ENCODE measurements at places on chromosomes 4 and X.

DNA sequence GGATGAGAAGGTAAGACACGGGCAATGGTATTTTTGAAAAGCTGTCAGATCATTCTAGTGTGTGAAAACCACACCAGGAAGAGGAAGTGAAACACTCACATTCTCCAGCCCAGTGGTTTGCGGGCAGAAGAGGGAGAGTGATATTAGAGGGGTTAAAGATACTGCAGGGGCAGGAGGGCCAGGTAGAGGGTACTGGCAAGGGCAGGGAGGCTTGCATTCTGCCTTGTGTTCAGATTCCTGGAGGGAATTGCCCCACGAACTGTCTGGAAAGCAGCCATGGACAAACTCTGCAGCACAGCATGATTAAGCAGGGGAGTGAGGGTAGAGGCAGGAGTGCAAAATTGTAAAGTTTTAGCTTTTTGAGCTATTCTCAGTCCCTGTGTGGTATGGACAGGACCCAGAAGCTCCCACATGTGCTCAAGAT is 30.9 kb downstream of the NIPAL1 start:
- DNase-seq = no peak

- DNase-seq = no peak
Observed at GRCh38 chrX:68894513-68895340, 65.9 kb downstream of the EFNB1 start.

DNA sequence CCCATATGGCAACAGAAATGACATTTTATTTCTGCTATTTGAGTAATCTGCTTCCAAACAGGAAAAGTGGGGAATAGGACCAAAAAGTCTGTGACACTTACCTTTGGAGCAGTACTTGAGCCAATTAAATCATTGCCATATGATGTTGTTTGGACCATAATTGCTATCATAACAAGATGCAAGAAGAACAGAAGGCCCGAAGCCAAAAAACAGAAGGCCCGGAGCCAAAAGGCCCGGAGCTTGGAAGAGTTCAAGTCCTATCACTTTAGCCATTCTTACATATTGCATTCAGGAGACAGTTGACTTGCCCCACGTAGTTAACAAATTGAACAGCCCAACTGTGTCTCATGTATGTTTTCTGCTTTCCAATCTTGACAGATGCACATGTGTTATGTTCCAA is 285.6 kb downstream of the ARHGAP24 start:
- DNase-seq = no peak

DNA sequence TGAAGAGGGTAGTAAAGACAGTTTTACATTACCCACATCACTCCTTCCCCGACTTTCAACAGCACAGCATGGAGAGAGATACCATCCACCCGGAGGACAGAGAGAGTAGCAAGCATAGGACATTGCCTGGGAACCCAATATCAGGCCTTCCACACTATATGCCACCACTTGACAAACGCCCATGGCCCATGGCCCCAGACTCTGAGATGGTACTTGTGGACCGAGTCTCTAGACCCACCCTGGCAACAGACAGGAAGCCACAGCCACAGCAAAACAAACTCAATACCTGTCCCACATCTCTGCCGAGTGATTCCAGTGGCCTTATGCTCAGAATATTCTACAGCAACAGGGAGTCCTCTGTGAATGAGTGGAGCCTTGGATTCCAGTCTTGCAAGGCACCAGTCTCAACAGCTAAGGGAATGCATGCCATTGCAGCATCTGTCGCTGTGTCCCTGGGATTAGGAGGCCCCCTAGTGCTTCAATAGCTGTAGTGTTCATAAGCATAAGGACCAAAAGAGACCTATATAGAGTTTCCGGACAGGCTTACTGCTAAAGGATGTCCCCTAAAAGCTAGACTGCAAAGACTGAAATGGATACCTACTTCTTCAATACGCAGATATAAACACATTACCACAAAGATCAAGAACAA is 14.7 kb upstream of the CT55 start:
- peak; percentile 7 for DNase-seq

GRCh38 chr4:178941975-178942374 is 1499.7 kb upstream of the AGA start:
- DNase-seq = no peak

- no peak for DNase-seq
Observed at GRCh38 chr4:184401397-184402171, 72.8 kb downstream of the IRF2 start.

GRCh38 chr4:164508771-164509170 is 245.2 kb upstream of the SMIM31 start:
- DNase-seq = no peak

GRCh38 chr4:165631208-165631894 is 241.7 kb upstream of the TLL1 start:
- no peak for DNase-seq

DNA sequence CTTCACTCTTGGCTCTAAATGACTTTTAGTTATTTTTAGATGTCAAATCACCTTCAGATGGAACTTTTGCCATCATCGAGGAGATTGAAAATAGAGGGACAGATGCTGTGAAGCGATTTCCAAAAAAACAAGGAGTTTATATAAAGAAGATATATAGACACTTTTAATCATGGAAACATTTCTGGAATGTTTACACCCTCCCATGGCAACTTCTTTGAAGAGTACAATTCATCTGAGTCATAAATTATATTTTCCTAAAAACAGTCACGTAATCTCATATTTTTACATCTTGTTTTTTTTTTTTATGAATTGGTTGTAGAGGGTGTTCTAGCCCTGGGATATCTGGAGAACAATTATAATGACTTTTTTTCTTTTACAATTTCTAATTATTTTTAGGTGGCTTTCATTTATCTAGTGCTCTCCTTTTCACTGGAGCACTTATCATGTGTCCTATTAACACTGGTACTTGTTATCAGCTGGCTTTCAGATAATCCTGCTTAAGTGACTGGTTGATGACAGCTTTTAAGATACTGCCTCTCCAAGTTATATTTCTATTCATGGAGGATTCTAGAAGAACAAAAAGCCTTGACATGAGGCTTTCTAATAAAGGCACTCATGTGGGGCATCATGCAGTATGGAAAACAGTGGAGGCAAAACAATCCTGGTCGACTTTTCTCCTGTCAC is 24.9 kb downstream of the PCDH7 start:
- no peak for DNase-seq

- no peak for DNase-seq
Observed at GRCh38 chrX:105820247-105820646, 2.1 kb upstream of the NRK start.

DNA sequence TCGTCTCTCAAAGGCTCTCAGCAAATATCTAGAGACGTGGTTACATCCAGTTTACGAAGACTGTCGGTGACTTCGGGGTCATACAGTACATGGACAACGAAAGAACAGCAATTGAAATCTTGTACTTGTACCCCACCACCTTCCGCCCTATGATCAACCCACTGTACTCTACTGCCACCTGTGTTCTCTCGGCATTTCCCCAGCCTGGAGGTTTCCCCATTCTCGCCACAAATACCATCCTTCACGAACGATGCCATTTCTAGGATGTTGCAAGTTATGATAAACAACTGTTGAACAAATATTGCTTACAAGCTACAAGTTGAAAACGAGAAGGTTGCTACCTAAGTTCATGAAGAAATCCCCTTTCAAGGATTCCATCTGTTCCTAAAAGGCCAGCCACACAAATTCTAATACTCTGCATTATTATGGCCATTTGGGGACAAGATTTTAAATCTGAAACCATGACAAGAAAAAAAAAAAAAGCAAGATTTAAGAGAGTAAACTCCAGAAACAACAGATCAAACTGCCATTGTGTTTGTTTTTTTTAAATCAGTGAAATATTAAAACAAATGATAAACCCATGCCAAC is 1.6 kb downstream of the APBB2 start:
- no peak for DNase-seq

DNA sequence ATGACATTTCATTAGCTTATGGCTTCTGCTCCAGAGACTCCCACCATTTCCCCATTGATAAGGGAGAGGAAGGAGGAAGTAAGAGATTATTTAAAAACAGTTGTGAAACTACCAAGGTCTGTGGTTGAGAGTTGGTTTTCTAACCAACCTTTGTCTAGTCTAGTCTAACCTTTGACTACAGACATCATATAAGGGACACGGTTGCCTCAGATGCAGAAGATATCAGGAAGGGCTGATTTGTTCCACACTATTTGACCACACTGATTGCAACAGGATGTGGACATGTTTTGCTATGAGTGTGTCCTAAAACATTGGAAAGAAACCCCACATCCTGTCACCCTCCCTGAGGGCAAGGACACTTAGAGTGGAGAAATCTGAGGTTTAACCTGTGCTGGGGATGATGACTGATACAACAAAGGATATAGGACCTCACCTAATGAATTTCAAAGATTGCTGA is 53.0 kb downstream of the COQ2 start:
- DNase-seq = no peak

DNA sequence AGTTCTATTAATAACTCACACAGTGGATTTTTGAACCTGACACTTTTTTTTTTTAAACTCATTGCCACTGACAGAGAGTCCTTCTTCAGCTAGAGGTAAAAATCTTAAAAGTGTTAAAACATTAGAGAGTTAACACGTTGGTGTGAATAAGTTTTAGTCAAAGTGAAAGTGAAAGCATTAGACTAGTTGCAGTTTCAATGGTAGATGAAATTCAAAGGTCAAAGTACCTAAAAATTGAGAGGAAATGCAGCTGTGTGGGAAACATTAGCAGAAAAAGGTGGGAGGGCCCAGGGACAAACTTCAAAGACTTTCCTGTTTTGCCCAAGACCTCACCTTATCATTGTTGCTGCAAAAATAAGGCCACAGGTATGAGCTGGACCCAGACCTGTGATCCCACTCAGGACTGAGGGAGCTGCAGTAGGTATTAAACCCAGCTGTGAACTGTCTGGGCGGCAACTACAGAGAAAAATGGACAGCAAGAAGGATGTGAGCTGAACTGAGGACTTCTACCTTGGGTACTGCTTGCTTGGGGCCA is 17.6 kb upstream of the GABRA4 start:
- DNase-seq = no peak

- DNase-seq = no peak
Observed at GRCh38 chrX:38694394-38694793, 106.9 kb upstream of the MID1IP1 start.

GRCh38 chr4:36189511-36190226 is 54.6 kb downstream of the ARAP2 start:
- no peak for DNase-seq

DNA sequence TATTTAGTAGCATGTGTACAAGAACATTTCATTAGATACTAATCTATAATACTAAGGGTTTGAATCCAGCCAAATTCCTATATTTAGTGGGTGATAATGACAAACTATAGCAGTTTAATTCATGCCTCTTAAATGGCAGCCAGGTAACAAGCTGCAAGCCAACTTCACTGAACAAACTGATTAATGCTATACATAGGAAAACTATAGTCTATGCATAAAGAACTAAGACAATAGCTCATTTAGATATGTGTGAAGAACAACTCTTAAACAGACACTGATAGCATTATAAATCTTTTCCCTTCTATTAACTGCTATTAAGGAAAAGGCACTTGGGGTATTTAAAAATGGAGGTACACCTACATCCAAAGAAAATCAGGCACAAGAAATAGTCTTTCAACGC is 19.1 kb downstream of the ACSL1 start:
- no peak for DNase-seq

DNA sequence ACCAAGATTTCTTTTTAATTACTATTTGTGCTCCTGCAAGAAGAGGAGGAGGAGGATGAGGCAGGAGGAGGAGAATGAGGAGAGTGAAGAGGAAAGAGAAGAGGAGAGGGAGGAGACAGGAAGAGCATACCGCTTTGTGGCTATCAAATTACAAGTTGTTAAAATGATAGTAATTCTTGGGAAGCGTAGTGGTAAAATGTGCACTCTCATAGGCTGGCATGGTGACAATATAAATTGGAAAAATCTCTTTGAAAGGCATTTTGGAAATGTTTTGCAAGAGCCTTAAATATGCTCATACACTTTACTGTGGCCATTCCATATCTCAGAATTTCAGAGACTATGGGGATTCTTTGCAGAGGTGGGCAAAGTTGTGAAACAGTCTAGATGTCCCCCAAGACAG is 53.2 kb downstream of the MXRA5 start:
- no peak for DNase-seq

DNA sequence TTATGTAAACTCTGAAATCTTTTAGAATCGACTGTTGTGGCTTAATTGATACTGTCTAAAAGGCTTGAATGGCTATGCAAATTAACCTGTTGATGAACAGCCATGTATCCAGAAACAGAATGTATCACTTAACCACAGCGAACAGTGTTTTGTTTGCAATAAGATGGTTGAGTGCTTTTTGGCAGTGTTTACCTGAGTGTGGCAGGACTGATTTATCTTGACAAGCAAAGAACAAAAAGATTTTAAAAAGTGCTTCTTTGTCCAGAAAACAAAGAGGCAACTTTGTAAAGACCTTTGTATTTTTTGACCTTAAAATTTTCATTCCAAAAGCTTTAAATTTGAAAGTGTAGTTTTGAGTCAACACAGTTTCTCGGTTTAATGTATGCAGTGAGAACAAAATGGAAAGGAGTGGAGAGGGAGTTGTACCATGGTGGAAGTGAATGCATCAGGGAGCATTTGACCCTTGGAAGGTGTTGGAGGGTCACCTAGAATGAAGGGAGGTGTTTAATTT is 18.0 kb downstream of the ARHGAP10 start:
- DNase-seq = no peak

DNA sequence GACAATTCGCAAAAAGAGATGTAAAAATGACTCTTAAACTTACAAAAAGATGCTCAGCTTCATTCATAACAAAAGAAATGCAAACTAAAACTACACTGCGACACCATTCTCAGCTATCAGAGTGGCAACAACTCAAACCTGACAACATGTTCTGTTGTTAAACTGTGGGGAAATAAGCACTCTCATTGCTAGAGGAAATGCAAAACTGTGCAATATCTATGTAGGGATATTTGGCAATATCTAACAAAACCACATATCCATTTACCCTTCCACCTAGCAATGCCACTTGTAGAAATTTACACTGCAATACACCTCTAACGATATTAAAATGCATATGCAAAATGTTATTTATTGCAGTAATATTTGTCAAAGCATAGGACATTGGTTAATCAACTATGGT is 78.3 kb upstream of the EGFL6 start:
- no peak for DNase-seq

DNA sequence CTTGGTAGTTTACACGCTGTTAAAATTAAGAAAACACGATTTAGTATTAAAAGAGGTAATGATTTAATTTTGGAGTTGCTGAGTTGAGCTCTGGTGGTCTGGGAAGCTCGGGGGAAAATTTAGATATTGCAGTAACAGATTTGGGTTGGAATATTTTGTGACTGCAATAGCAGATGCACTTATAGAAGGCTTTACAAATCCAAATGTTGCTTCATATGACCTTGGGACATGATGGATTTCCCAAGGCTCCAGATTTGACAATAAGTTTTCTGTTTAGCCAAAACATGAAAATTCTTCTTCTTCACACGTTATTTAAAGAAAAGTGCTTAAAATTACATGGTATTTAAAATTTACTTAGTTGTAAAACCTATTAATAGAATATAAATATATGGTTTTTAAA is 302.0 kb downstream of the SPRY1 start:
- no peak for DNase-seq

GRCh38 chr4:70559924-70560323 is 32.1 kb upstream of the AMBN start:
- no peak for DNase-seq
